WTC11 (cell line): ENCODE measurements at places on chromosomes 5 and 9. TPM values are rescaled to one million over a fixed set of nuclear protein-coding genes. Genes with fewer than 3 reads are reported as not detected.
A peak's percentile ranks its signal among the peaks of the same experiment; 100 is the strongest.

DNA sequence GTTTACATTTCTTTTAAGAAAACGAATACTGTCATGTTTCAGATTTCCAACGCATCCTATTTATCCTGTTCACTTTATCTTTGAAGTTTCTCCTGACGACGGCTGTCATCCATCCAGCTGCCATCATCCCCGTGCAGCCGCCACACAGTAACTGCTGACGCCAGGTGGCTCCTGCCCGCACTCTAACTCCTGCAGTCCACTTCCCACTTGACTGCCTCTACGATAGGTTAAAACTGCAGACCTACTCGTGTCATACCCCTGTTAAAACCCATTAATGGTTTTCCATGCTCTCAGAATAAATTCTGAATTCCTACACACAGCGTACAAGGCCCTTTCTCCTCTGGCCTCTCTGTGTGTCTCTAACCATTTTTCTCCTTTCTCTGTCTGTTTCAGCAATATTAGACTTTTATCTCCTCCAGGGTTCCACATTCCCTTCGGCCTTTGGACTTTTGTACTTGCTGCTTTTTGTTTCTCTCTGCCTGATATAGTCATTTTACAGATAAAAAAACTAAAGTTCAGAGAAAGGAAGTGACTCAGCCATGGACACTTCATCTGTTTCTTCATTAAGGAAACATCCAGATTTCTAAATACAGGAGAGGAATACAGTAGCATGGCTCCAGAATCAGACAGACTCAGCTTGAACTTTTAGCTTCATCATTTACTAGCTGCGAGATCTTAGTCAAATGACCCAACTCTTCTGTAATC lies 84.9 kb downstream of the ADAMTS12 start:
- no peaks in the 10 kb centered on the region for H3K27me3 ChIP-seq
- H3K27ac ChIP-seq: no peak overlapping the region

Gene TLX3
- 0.11 to 0.16 TPM in 2 of 3 replicates, not detected in the other for total RNA-seq

DNA sequence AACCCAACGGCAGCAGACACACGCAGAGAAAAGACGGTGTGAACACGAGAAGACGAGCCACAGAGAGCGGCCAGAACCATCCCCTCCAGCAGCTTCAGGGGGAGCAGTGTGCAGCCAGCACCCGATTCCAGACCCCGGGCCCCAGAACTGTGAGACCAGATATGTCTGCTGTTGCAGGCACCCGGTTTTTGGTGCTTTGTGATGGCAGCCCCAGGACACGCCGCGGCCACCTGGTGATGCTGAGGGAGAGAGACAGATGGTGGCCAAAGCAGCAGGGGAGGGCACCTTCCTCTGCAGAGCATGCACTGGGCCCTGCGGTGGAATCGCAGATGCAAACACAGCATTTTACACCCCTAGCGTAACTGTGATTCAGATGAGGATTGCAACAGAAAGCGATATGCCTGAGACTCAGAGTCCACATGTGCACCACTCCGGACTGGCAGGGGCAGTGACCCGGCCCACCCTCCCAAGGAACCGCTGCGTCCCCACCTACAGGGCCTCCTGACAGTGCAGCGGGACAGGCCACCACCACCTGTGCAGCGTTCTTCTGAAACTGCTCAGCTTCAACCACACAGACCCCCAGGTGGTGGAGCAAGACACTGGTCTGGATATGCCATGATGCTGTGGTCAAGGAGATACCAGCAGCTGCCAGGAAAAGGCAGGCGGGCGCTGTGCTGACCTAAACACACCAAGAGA lies 24.0 kb downstream of the ZDHHC11B start:
- H3K4me1 ChIP-seq: no peaks in the 10 kb centered on the region
- no peak for DNase-seq
- peaks cover 13% of the 10 kb centered on the region for H3K36me3 ChIP-seq

- peaks cover 33% of the 10 kb centered on the region for H3K4me1 ChIP-seq
- no peaks in the 10 kb centered on the region; the same call in 1 of the 2 replicates for H3K36me3 ChIP-seq
- H3K4me3 ChIP-seq: peak within 1 kb of the TSS; percentile 77
- DNase-seq: peak; percentile 67
- no peak within 1 kb of the TSS for H3K27ac ChIP-seq
- peaks cover 30% of the 10 kb centered on the region for H3K27me3 ChIP-seq
Measured at GRCh38 chr9:98807070-98807813, at the start of gene GALNT12. Gene GALNT12 (plus strand): TSS chr9:98807670. CDS start chr9:98807699, 29 bp downstream.

GRCh38 chr5:63125862-63126261 lies 547.2 kb downstream of the LRRC70 start:
- no peaks in the 10 kb centered on the region; the same call in 1 of the 2 replicates for H3K27me3 ChIP-seq
- no peak overlapping the region for H3K27ac ChIP-seq
- no peak overlapping the region for H3K4me3 ChIP-seq
- no peaks in the 10 kb centered on the region for H3K36me3 ChIP-seq

GRCh38 chr5:32713770-32714381 lies 2.8 kb downstream of the NPR3 start:
- peak; percentile 82 for DNase-seq
- H3K27me3 ChIP-seq: peaks cover 96% of the 10 kb centered on the region
- H3K4me3 ChIP-seq: peak overlapping the region; percentile 65
- no peak overlapping the region for H3K27ac ChIP-seq

DNA sequence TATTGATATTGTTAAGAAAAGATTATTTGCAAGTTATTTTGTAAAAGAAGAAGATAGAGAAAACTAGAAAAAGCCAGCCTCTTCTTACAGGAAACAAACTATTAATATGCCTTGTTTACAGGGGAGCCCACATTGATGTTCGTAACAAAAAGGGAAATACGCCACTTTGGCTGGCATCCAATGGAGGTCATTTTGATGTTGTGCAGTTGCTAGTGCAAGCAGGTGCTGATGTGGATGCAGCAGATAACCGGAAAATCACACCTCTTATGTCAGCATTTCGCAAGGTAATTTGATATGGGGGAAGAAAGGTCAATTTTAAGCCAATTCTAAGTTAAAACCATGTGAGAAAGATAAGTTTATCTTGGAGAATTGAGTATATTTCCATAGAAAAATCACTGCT lies 37.6 kb upstream of the EIF4EBP3 start:
- H3K27me3 ChIP-seq: no peaks in the 10 kb centered on the region
- no peak overlapping the region for H3K27ac ChIP-seq
- no peak overlapping the region for H3K4me3 ChIP-seq
- no peaks in the 10 kb centered on the region for H3K4me1 ChIP-seq

- no peak overlapping the region for H3K27ac ChIP-seq
- no peaks in the 10 kb centered on the region for H3K36me3 ChIP-seq
- no peak for DNase-seq
Measured at GRCh38 chr5:79800979-79801827, 111.6 kb downstream of the CMYA5 start.

DNA sequence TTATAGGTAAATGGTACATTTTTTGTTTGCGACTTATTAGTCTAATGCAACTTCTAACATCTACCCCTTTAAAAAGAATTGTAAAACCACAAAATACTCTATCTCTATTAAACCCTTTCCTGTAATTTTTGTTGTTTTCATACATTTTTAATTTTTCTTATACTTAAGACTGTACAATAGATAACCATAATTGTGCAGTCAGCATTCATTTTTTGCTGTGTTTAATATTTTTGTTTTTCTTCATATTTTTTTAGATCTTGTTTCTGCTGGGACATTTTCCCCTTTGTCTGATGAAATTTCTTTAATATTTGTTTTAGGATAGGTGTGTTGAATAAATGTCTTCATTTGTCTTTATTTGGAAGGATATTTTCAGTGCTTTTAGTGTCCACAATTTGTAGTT lies 19.9 kb downstream of the OR1J1 start:
- H3K4me3 ChIP-seq: no peak overlapping the region
- H3K36me3 ChIP-seq: no peaks in the 10 kb centered on the region
- H3K27ac ChIP-seq: no peak overlapping the region

DNA sequence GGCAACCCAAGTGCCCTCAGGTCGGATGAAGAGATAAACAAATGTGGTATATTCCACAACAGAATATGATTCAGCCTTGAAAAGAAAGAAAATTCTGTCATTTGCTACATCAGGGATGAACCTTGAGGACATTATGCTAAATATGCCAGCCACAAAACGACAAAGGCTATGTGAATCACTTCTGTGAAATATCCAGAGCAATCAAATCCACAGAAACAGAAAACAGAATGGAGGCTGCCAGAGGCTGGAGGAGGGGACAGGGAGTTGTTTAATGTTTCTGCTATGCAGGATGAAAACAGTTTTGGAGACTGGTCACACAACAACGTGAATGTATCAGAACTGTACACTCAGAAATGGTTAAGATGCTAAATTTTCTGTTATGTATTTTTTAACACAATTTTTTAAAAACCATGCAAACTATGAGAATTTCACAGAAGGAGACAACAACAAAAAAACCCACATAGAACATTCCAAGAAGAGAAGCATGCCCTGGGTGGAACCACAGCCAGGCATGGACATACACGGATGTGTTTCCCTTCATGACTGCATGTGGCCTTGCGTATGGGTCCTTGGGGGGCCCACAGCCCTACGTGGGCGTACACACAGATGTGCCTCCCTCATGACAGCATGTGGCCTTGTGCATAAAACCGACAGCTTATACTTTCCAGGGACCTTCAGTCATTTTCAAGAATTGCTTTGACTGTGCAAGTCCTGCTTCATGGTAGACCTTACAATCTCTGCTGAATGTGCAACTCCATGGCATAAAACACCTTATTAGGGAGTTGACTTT lies 146.7 kb downstream of the ROR2 start:
- H3K4me3 ChIP-seq: no peak overlapping the region
- no peaks in the 10 kb centered on the region for H3K27me3 ChIP-seq
- H3K4me1 ChIP-seq: peaks cover 4% of the 10 kb centered on the region; the same call in 1 of the 2 replicates
- H3K36me3 ChIP-seq: no peaks in the 10 kb centered on the region
- H3K27ac ChIP-seq: peak overlapping the region; percentile 25; the same call in 1 of the 2 replicates

Gene SEMA4D
- total RNA-seq: 60.5 to 67.8 TPM (median 65.2 TPM) in 3 replicates

GRCh38 chr5:22780756-22781155 lies 72.4 kb downstream of the CDH12 start:
- H3K4me3 ChIP-seq: no peak overlapping the region
- no peaks in the 10 kb centered on the region; the same call in 1 of the 2 replicates for H3K36me3 ChIP-seq
- H3K27me3 ChIP-seq: no peaks in the 10 kb centered on the region
- no peak for DNase-seq
- no peak overlapping the region for H3K27ac ChIP-seq

Gene SERF1A
- 10.6 to 16.5 TPM (median 13.9 TPM) in 3 replicates for total RNA-seq

Gene OR1Q1
- total RNA-seq: not detected in 3 replicates

- no peak for DNase-seq
- H3K27ac ChIP-seq: no peak overlapping the region
- peaks cover 53% of the 10 kb centered on the region for H3K4me1 ChIP-seq
- no peaks in the 10 kb centered on the region for H3K27me3 ChIP-seq
- peaks cover 36% of the 10 kb centered on the region for H3K36me3 ChIP-seq
Measured at GRCh38 chr5:115535479-115536035, 9.0 kb downstream of the FEM1C start.

DNA sequence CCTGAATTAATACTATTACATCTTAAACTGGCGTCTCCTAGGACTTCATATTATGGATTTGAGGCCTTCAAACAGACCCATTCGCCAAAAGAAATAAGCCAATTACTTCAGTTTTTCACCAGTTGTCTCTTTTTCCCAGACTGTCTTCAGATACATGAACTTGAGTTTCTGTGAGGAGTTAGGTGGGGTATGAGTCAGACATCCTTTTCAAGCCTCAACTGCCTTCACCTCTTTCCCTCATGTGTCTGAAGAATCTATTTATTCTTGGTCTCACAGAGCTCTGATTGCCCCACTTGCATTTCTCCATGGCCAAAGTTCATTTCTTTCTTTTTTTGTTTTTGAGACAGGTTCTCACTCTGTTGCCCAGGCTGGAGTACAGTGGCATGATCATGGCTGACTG lies 12.5 kb downstream of the WNT8A start:
- peaks cover 68% of the 10 kb centered on the region for H3K4me1 ChIP-seq
- peak overlapping the region; percentile 12; the same call in 1 of the 2 replicates for H3K4me3 ChIP-seq
- no peak overlapping the region for H3K27ac ChIP-seq
- no peak for DNase-seq
- peaks cover 100% of the 10 kb centered on the region for H3K27me3 ChIP-seq
- H3K36me3 ChIP-seq: peaks cover 5% of the 10 kb centered on the region; the same call in 1 of the 2 replicates

Gene PCSK1
- 2.7 to 4.5 TPM (median 3.6 TPM) in 3 replicates for total RNA-seq

- H3K4me1 ChIP-seq: peaks cover 23% of the 10 kb centered on the region
- no peak overlapping the region for H3K4me3 ChIP-seq
- peak overlapping the region; percentile 73 for H3K27ac ChIP-seq
- H3K27me3 ChIP-seq: no peaks in the 10 kb centered on the region
Measured at GRCh38 chr5:64759960-64760660, 8.4 kb downstream of the SREK1IP1 start.

Gene PCDHGA3
- total RNA-seq: 0.92 to 1.3 TPM (median 0.98 TPM) in 3 replicates

Gene KIAA1958
- total RNA-seq: 41.0 to 43.6 TPM (median 42.7 TPM) in 3 replicates

- H3K4me1 ChIP-seq: peaks cover 3% of the 10 kb centered on the region; the same call in 1 of the 2 replicates
- no peak for DNase-seq
- peaks cover 17% of the 10 kb centered on the region for H3K36me3 ChIP-seq
- no peak overlapping the region for H3K4me3 ChIP-seq
- H3K27ac ChIP-seq: no peak overlapping the region
Measured at GRCh38 chr5:180111273-180112002, 39.9 kb upstream of the RNF130 start.

Gene C6
- 0.13 to 0.23 TPM (median 0.14 TPM) in 3 replicates for total RNA-seq

DNA sequence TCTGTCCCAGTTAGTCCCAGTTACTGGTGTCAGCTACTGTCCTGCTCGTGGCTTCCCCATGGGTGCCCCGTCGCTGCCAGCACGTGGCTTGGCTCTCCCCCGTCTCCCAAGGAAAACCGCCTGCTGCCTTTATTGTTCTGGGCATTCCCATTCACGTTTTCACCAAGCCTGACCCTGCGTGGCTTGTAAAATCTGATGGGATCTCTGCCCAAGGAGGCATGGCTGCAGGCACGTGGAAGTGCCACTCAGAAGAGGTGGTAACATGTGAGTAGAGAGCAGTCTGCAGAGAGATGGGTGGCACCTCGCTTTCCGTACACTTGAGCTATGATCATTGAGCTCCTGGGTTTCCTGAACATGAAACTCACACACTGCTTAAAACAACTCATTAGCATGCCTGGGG lies 429.2 kb upstream of the KLF4 start:
- DNase-seq: no peak
- no peak overlapping the region for H3K4me3 ChIP-seq
- no peak overlapping the region for H3K27ac ChIP-seq

DNA sequence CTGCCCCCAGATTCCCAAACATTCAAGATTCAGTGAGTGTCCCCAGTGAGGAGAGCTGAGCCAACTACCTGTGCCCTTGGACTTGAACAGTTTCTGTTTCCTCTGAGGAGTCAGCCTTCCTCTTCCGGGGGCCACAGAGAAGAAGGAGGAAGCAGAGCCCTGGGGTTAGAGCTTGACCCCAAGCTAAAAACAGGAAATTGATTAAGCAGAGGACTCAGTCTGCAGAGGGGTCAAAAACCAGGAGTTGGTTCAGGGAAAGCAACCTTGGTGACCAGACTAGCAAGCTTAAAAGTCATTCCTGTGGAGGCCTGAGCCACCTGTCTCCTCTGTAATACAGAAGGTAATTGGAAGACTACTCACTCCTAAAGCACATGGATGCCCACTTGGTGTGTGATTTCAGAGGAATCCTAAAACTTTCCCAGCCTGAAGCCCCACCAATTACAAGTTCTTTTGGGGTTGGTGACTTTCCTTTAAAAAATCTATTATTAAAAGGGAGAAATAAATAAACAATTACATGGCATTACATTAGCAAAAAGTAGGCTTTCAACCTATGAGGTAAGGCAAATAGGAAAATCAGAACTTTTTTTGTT lies 64.2 kb upstream of the SELENOP start:
- DNase-seq: no peak
- H3K36me3 ChIP-seq: no peaks in the 10 kb centered on the region
- H3K27ac ChIP-seq: no peak overlapping the region

Gene STK32A
- 1.7 to 3.0 TPM (median 3.0 TPM) in 3 replicates for total RNA-seq

Gene ARHGEF39
- 23.8 to 26.6 TPM (median 26.5 TPM) in 3 replicates for total RNA-seq

Gene OGN
- 0.11 TPM in 1 of 3 replicates, not detected in the others for total RNA-seq

Gene ADGRD2
- total RNA-seq: 0.61 to 1.6 TPM (median 1.3 TPM) in 3 replicates

- H3K27me3 ChIP-seq: no peaks in the 10 kb centered on the region
- peaks cover 82% of the 10 kb centered on the region for H3K36me3 ChIP-seq
- no peaks in the 10 kb centered on the region for H3K4me1 ChIP-seq
- H3K4me3 ChIP-seq: no peak overlapping the region
Measured at GRCh38 chr5:87400305-87400899, 12.3 kb downstream of the CCNH start.

Gene PAX5
- 3.5 to 6.6 TPM (median 4.4 TPM) in 3 replicates for total RNA-seq
